ENCODE measurements at places on chromosomes 6 and 20. TPM values are rescaled to one million over a fixed set of nuclear protein-coding genes. Genes with fewer than 3 reads are reported as not detected.

GRCh38 chr6:118709859-118710350, 58.5 kb upstream of the CEP85L start:
- no peak for DNase-seq

The GSTA3 gene
- polyA plus RNA-seq: not detected

DNA sequence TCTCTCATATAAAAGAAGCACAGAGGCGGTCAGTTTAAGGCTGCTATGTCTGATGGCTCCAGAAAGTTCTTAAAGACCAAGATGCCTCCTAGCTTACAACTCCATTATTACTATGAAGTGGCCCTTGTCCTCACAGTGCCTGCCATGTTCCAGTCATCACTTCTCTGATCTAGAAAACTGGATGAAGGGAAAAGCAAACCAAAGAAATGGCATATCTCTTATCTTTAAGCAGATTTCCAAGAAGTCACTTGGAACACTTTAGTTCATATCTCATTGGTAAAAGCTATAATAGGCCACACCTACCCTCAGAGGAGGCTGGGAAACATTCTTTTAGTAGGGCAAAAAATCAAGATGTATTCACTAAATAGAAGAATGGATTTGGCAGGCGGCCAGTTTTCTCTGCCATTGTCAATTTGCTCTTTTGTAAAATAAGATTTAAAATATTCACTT, 289.6 kb downstream of the TBC1D7 start:
- no peak for DNase-seq

- DNase-seq: no peak
Measured at GRCh38 chr20:51034988-51035656, 12.2 kb upstream of the KCNG1 start.
